ENCODE measurements at places on chromosomes 2 and 18.

DNA sequence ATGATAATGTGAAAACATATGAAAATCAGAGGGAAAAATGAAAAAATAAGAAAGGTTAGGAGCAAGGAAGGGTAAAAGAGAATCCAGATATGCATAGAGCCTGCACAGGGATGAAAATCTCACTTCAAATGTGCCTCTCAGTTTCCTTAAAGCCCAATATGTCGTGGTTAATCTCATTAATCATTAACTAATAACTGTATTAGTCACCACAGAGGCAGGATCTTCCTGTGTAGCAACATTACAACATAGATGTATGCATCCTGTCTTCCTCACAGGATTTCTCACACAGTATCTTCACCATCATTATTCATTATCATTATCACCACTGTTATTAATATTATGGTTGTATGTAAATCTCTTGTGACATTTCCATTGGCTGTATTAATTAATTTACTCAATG lies 361.2 kb upstream of the SOX11 start:
- no peak for DNase-seq

DNA sequence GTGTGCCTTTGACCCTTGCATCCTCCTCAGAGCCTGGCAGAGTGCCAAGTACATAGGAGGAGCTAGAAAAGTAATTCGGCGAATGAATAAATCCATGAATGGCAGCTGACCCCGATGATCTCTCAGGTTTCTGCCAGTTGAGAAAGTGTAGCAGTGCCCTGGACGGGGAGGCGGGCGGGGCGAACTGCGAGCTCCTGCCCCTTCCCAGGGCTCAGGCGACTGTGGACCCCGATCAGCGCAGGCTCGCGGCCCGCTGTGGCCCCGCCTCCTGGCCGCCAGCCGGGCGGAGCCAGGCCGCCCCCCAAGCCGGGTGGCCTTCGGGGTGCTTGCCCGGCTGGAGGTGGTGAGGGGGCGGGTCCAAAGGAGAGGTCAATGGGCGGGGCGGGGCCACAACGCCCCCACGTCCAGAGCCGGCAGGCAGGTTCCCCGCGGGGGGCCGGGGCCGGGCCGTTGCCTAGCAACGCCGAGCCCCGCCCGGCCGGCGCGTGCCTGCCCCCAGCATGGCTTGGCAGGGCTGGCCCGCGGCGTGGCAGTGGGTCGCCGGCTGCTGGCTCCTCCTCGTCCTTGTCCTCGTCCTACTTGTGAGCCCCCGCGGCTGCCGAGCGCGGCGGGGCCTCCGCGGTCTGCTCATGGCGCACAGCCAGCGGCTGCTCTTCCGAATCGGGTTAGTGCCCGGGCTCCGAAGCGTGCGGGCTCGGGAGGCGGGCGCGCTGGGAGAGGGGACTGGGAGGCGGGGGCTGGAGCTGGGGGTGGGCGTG lies 30.6 kb upstream of the TMBIM1 start:
- peak; percentile 72 for DNase-seq

GRCh38 chr2:26064846-26065245 lies 31.0 kb downstream of the RAB10 start:
- no peak for DNase-seq

DNA sequence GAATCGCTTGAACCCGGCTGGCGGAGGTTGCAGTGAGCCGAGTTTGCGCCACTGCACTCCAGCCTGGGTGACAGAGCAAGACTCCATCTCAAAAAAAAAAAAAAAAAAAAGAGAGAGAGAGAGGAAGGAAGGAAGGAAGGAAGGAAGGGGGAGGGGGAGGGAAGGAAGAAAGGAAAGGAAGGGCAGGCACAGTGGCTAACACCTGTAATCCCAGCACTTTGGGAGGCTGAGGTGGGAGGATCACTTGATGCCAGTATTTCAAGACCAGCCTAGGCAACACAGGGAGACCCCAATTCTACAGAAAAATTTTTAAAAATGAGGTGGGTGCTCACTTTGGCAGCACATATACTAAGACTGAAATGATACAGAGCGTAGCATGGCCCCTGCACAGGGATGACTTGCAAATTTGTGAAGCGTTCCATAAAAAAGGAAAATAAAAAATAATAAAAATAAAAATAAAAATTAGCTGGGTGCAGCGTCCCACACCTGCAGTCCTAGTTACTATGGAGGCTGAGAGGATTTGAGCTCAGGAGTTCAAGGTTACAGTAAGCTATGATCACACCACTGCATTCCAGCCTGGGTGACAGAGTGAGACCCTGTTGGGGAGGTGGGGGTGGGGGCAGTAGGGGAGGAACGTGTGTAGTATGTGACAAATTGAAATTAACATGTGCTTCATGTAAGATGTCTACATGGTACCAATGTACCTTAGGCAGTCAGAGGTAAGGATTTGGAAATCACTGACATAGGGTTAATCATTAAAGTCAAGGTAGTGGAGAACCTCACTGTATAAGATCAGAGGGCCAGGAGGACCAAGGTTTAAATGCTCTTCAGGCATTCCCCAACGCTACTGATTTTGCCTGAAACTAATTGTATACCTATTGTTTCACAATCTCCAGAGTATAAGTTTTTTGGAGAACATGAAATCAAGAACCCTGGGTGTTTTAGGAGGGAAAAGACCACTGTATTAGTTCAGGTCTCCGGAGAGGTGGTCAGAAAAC lies 1.4 kb downstream of the WDCP start:
- no peak for DNase-seq

DNA sequence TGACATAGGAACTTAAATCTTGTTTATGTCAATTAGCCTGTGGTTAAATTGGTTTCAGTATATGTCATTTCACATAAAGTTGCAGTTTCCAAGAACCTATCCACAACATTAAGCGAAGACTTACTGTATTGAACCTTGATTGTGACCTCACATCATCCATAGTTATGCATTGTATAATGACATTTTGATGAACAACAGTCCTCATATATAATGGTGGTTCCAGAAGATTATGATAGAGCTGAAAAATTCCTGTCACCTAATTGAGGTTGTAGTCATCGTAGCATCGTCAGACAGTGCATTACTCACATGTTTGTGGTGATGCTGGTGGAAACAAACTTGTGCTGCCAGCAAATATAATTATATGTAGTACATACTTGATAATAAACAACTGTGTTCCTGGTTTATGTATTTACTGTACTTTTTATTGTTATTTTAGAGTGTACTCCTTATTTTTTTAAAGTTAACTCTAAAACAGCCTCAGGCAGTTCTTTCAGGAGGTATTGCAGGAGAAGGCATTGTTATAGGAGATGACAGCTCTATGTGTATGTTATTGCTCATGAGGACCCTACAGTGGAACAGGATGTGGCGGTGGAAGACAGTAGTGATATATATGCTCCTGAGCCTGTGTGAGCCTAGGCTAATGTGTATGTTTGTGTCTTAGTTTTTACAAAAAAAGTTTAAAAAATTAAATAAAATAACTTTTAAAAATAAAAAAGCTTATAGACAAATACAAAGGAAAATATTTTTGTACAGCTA lies 56.6 kb downstream of the UBE2E3 start:
- no peak for DNase-seq

DNA sequence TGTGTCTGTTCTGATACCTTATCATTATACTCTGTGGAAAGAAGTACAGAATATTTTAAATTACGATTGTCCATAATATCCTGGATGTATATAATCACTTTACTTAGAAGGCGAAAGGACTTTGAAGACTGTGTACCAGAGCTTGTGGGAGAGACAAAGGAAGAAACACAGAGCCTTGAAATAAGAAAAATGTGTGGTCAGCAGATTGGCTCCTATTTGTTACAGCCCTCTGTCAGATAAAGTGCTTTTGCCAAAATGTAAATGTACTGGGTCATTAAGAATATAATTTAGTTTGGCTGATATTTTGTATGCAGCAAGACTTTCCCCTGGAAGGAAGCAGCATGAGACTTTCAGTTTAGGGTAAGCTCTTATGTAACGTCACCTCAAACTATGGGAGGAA lies 443.1 kb downstream of the CCDC85A start:
- no peak for DNase-seq

Data from HAP-1 (cell line).